ENCODE measurements at places on chromosomes 2 and 18. TPM values are rescaled to one million over a fixed set of nuclear protein-coding genes. Genes with fewer than 3 reads are reported as not detected.

The SP100 gene
- 0.16 TPM for polyA plus RNA-seq

The NT5DC4 gene
- polyA plus RNA-seq = not detected

DNA sequence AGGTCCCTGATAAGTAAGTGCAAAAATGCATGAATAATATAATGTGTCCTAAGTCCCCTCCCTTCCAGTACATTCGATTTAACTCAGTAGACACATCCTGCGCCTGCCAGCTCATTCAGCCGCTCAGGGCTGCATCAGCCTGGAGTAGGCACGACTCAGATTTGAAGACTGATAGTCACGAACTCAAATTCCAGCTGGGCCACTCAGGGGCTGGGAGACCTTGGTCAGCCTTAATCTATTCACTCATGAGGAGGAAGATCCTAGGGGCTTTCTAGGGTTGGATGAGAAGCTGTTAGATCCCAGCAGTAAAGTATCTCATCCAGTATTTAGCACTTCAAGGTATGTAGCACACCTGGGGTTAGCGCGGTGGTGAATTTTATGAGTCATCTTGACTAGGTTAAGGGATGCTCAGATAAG, 98.9 kb upstream of the ODC1 start:
- no peaks in the 10 kb centered on the region for H3K27me3 ChIP-seq
- peaks cover 7% of the 10 kb centered on the region for H3K4me1 ChIP-seq
- no peak overlapping the region for H3K27ac ChIP-seq
- H3K36me3 ChIP-seq = no peaks in the 10 kb centered on the region
- no peak for DNase-seq
- no peak overlapping the region for H3K4me3 ChIP-seq

DNA sequence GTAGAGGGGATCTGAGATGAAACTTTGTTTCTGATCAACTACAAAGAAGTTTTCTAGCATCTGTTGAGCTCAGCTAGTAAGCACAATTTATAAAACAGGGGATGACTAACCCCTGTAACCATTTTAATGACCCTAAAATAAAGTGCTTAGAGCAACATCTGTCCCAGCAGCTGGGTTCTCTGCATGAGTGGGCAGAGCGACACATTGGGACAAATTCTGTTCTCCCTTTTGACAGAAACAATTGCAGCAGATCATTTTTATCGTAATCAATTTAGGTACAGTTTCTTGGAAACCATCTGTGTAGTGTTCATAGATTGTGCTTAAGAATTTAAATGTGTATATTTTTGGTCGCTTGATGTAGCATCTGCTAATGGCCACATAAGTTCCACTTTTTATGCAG, 678.0 kb downstream of the RNF144A start:
- no peaks in the 10 kb centered on the region for H3K36me3 ChIP-seq
- no peaks in the 10 kb centered on the region for H3K4me1 ChIP-seq
- no peaks in the 10 kb centered on the region for H3K27me3 ChIP-seq
- DNase-seq = no peak
- H3K4me3 ChIP-seq = no peak overlapping the region

GRCh38 chr2:158746488-158746887, 48.6 kb upstream of the DAPL1 start:
- DNase-seq = no peak
- H3K36me3 ChIP-seq = no peaks in the 10 kb centered on the region
- H3K27ac ChIP-seq = no peak overlapping the region
- H3K27me3 ChIP-seq = no peaks in the 10 kb centered on the region

Data from H1 (cell line).